ENCODE measurements at places on chromosomes 3 and 15.

- no peak for DNase-seq
These were observed 84.5 kb downstream of the ATP2B2 start for GRCh38 chr3:10420745-10421475.

DNA sequence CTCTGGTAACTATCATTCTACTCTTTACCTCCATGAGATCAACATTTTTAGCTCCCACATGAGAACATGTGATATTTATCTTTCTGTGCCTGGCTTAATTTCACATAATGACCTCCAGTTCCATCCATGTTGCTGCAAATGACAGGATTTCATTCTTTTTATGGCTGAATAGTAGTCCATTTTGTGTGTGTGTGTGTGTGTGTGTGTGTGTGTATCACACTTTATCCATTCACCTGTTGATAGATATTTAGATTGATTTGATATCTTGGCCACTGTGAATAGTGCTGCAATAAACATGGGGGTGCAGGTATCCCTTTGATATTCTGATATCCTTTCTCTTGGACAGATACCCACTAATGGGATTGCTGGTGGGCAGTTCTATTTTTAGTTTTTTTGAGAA, 18.3 kb downstream of the DLG1 start:
- DNase-seq, result no peak

- no peak for DNase-seq
These were observed 388.2 kb upstream of the RGMA start for GRCh38 chr15:93477188-93477587.

DNA sequence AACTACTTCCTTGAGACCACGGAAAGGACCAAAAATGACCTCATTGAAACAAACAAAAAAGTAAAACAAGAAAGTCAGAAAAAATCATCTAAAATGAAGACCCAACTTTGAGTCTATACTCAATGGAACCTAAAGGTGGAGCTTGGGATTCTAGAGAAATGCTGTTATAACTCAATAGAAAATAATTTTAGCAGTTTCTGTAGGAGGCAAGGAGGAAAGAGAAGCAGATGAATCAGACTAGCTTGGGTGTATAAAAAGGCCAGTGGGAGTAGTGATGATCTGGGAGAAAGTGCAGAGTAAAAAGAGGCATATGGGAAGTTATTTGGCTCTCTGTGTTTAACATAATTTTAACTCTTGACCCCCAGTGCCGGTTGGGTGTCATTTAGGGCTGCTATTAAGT, 94.4 kb downstream of the TMCO5A start:
- no peak for DNase-seq

DNA sequence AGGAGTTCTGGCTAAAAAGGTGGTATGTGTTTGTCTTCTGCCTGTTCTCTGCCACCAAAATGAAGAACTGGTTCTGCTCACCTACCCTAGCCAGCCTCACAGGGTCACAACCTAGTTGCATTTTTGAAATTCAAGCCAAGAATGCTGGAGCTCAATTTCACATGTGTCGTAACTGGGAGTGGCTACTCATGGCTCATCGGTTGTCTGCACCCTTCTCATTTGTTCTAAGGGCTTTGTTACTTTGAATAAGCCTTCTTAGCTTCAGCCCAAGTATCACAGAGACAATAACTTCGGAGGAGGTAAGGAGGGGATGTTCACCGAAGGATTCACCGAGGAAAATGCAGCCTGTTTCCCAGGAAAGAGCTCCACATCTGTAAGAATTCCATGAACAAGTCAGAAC, 134.3 kb upstream of the RARB start:
- DNase-seq, result no peak

DNA sequence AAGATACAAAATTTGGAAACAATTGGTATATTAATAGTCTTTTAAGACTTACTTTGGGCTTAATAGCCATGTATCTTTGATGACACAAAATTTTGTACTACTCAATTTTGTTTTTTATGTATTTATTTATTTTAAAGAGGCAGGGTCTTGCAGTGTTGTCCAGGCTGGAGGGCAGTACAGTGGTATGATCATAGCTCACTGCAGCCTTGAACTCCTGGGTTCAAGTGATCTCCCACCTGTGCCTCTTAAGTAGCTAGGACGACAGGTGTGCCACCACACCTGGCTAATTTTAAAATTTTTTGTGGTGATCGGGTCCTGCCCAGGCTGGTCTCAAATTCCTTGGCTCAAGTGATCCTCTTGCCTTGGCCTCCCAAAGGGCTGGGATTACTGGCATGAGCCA, 6.5 kb downstream of the SPRED1 start:
- no peak for DNase-seq

GRCh38 chr3:20141851-20142250, 44.2 kb downstream of the SGO1 start:
- DNase-seq, result no peak

GRCh38 chr15:89495638-89496145, 691 bp downstream of the RHCG start:
- no peak for DNase-seq

DNA sequence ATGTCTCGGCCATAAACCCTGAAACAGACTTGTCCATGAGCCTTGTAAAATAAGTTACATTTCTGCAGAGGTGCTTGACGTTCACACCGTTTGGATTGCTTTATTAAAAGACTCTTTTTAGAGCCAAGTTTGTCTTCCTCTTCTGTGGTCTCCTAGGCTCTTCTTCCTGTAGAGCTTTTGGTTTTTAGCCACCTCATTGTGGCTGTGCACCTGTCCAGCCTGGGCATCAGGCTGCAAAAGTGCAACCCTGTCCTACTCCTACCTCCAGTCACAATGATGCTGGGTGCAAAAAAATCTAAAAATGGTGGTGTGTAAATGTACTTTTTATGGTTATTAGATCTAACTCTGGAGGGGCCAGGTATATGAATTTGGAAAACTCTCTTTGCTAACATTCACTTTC, 2.8 kb upstream of the RIOX2 start:
- DNase-seq, result no peak

DNA sequence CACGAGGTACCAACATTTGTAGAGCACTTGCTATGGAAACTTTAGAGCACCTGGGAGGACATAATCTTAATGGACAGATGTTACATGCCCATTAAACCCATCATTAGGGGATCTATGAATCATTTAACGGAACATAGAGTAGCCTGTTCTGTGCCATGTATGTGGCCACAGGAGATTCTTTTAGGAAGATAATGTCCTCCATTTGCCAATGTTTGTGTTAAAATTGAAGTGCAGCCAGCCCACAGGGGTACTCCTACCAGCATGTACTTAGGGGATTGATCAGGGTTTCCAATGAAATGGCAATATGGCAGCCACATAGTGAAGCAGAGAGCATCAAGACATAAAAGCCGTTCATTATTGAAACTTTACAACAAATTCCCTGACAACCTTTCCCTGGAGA, 70.7 kb downstream of the TNIK start:
- no peak for DNase-seq

DNA sequence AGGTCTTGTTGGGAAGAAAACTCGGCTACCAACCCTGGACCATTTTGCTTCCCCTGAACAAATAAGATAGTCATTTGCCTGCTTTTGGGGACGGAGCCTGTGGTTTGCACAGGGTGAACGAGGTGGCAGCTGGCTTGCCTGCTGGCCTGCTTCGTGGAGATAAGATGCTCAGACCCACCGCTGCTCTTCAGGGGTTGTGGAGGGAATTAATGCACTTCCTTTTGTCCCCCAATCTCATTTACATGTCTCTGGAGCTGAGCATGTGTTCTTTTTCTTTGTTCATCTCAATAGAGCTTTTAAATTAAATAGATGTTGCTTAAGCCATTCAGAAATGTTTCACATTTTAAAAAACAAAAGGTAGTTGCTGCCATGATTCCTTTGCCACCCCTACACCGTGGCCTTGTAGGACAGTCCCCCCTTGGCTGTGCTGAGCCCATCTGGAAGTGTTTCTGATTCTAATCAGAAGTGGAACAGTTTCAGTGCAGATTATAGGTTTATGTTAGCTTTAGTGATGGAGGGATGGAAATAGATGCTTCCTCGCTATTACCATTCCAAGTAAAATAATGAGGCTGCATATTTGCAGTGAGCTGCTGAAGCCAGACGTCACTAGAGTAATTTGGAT, 25.6 kb downstream of the APBA2 start:
- no peak for DNase-seq

DNA sequence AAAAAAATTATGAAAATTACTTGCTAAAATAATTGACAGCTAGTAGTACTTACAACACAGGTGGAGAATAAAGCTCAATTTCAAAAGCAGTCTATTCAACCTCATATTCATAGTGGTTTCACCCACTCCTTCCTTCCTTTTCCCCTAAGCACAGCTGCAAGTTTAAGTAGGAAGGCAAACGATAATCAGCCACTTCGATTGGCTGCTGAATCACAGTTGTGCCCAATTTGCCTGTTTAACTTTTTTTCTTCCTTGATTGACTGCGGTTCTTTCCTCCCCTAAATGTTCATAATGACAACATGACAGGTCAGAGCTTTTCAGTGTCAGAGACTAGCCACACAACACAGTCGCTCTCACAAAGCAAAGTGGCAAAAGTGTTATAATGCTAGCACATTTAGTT, 468.0 kb upstream of the GBE1 start:
- no peak for DNase-seq

- DNase-seq, result no peak
These were observed 292.2 kb downstream of the NR2F2 start for GRCh38 chr15:96622714-96623113.

DNA sequence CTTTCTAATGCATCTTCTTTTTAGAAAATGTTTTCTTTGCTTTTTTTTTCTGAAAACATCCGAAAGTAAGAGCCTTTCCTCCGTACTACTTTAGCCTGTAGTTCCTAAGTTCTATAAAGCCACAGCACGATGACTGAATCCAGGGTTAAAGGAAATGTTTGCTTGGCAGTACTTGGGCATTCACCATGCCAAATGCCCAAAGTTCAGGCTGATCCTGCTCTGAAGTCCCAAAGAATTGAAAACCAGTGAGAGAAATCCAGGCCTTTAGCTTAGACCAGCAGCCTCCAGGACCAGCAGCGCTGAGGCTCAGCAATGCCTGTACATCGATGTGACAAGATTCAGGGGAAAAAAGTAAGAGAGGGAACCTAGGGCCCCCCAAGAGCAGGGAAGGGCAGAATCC, 35.1 kb downstream of the CCK start:
- no peak for DNase-seq

DNA sequence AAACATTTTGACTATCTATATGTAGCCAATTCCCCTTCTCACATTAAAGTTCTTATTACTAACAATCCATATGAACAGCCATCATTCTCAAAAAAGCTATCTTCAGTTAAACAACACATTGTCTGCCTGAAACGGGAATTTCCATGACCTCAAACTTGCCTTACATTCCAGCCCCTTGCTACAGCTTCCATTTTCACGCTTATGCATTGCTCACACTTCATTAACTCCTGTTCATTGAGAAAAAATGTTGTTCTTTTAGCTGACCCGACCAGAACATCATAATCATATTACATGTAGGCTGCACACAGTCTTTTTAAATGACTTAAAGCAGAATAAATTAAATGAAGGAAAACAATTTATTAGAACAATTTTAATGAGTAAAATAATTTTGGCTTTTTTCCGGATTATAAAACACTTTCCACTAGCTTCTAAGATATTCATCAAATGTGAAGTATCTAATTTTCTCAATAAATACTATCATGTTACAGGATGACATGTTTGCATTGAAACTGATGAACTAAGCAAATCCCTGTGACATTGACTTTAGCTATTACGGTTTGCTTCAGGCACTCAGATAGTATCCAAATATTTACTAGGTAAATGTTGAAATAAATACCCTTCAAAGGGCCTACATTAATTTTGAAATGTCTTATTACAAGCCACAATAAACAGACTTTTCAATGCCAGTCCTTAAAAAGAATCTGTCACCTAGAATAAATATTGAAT, 49.9 kb downstream of the P3H2 start:
- DNase-seq, result no peak

- no peak for DNase-seq
These were observed 414.4 kb upstream of the TMCO5A start for GRCh38 chr15:37520026-37520425.

DNA sequence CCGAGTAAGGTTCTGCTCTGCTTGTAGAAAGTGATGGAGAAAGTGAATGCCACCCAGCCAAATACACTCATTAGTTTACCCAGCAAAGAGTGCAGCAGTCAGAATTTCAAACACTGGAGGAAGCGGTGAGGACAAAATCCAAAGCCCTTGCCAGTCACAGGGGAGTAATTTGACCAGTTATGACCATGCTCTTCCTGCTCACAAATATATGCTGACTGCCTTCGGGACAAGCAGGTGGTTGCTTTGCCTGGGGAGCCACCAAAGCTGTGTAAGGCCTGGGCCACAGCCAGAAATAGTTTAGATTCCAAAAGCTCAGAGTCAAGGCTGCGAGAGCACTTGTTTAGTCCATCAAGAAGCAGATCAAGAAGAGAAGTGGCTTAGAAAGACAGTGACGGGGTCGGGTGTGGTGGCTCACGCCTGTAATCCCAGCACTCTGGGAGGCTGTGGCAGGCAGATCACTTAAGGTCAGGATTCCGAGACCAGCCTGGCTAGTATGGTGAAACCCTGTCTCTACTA, 51.0 kb upstream of the ATP13A3 start:
- DNase-seq, result no peak

GRCh38 chr3:42302924-42303634, 37.1 kb upstream of the CCK start:
- no peak for DNase-seq

DNA sequence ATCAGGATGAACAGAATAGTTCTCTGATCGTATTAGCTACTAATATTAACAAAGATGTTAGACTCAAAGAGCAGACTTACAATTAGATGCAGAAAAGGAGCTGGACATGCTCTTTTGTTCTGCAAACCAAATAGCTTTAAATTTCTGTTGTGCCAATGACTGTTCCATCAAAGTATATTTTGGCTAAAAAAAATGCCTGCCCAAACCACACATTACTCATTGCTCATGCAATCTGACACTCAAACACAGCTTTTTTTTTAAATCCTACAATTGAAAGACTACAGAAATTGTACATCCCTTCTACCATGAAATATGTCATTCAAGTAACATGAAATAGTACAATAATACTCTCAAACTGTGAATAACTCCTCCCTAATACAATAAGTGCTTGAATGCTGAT, 48.6 kb downstream of the SHOX2 start:
- DNase-seq, result no peak

GRCh38 chr3:71600646-71601288, 17.2 kb upstream of the FOXP1 start:
- no peak for DNase-seq
